Right cardiac atrium (tissue), 5 donors: ENCODE measurements at places on chromosomes 7 and 10. TPM values are rescaled to one million over a fixed set of nuclear protein-coding genes. Genes with fewer than 3 reads are reported as not detected.
A peak's percentile ranks its signal among the peaks of the same experiment; 100 is the strongest.

PNLIPRP3 gene
- total RNA-seq = not detected

TFR2 gene
- total RNA-seq = 0.41 TPM

UCMA gene
- total RNA-seq = not detected

PKD1L1 gene
- total RNA-seq = 0.79 TPM

TRIM24 gene
- 18.7 TPM for total RNA-seq

UCN3 gene
- not detected for total RNA-seq

DNA sequence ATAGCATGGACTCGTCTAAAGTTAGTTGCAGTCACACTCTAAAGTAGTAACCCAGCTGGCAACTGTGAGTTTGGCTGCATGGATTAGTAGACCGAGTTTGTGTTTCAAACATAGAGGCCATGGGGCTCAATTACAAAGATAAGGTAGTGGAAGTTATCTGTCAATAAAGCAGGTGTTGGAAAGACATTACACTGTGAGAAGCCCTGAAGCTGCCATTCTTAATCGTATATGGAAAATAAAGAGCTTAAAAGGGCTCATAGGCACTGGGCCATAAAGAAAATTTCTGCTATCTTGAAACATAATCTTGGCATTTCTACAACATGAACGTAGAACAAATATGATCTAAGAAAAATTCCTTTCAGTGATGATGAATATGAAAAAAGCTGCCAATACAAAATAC lies 837.7 kb downstream of the REEP3 start:
- no peak for DNase-seq

- no peak for DNase-seq
Observed at GRCh38 chr7:88377434-88377833, 70.7 kb upstream of the STEAP4 start.

DNA sequence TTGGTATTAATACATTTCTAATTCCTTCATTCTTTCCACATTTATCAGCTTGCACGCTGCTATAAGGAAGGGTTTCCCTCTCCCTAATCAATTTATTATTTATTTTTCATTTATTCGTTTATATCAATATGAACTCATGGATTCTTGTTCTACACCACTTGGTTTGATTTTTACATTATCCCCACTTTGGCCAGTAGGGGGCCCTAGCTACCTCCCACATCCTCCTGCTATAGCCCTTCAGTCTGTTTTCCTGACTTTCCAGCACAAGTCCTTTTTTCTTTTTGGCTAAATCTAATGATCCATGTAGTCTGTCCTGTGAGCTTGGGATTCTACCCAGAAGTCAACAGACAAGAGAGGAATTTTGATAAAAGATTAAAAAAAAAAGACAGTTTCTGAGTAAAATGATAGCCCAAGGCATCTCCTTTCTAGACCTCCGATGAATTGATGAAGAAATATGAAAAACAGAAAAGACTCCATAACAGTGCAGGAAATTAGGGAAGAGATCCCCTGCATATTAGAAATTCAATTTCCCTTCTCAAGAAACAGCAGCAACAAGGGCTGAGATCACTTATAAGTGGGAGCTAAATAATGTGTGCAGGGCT lies 47.7 kb downstream of the LYZL2 start:
- DNase-seq = no peak

DNA sequence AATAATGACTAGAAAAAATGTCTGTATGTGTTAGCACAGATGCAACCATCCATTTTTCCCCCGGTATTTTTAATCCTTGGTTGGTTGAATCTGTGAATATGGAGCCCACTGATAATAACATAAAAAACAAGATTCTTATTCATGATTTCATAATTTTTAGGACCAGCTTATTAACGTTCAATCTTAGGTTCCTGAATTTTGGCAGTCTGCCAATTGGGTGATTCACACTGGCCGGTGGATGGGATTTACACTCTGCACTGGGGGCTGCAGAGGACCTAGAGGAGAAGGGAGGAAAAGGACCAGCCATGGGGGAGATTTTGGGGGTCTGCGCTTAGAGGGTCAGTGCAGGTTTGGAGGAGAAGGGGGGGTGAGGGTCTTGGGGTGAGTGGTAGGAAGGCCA lies 327.9 kb downstream of the ACTR3B start:
- no peak for DNase-seq

DNA sequence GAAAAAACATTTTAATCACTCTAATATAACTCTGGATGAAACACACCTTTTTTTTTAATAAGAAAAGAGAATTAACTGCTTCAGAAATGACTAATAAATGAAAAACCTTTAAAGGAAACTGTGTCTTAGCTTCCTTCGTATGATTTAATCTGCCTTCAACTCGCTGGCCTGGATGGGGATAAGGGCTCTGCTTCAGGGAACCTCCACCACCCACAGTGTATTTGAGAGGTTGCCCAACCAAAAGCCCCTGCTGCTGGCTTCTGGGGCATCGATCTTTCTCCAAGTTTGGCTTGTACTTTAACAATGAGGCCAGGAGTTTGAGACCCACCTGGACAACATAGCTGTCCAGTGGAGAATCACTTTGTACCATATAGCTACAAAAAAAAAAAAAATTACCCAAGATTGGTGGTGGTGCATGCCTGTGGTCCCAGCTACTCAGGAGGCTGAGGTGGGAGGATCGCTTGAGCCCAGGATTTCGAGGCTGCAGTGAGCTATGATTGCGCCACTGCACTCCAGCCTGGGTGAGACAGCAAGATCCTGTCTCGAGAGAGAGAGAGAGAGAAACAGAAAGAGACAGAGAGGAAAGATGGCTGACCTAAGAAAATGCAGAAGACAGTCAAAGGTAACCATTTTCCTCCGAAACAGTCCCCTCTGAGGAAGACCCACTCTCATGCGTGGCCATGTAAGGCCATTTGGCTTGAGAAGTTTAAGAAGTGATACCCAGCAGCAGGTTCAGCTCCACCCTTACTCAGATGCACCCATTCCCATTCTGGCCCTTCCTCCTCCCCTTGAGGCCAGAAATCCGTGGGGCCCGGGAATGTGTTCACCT lies 13.6 kb upstream of the LIMK1 start:
- DNase-seq = peak; percentile 50

- DNase-seq = no peak
Observed at GRCh38 chr7:78912781-78913180, 540.7 kb downstream of the MAGI2 start.
